ENCODE measurements at places on chromosomes 12 and 14.

DNA sequence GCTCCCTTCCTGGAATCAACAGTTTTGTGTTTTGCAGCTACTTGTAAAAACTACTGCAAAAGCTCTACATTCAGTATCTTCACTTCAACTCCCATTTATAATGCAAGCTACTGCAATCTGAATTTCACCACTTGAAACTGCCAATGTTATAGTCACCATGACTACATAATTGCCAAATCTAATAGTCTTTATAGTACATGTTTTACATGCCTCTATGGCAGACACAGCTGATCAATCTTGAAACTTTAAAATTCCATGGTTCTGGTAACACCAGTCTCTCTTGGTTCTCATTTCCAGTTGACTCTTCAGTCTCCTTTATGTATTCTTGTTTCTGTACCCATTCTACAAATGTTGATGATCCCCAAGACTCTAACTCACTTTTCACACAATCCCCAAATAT, 185.9 kb downstream of the MED13L start:
- no peak for DNase-seq
- peaks cover 3% of the 10 kb centered on the region for H3K4me1 ChIP-seq
- no peak overlapping the region for H3K27ac ChIP-seq
- no peaks in the 10 kb centered on the region for H3K36me3 ChIP-seq

DNA sequence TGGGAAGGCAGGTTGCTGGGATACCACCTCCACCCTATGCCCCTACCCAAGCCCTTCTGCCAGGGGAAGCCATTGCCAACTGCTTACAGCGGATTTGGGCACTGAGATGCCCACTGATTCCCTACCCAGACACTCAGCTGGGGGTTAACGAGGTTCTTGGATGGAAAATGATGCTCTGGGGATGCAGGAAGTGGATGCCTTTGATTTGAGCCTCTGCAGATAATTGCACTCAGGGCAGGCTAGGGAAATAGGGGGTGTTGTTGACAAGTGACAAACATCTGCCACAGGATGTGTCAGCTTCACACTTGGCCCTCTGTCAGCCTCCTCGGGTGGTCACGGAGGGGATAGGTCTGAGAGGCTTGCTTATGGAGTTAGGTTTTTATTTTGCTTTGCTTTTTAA, 57.4 kb downstream of the RPH3A start:
- no peaks in the 10 kb centered on the region for H3K4me1 ChIP-seq
- no peaks in the 10 kb centered on the region for H3K36me3 ChIP-seq
- no peak overlapping the region for H3K4me3 ChIP-seq

- no peaks in the 10 kb centered on the region for H3K4me1 ChIP-seq
- no peak for DNase-seq
- peaks cover 2% of the 10 kb centered on the region for H3K27me3 ChIP-seq
- H3K36me3 ChIP-seq, result no peaks in the 10 kb centered on the region
- no peak overlapping the region for H3K27ac ChIP-seq
- H3K4me3 ChIP-seq, result no peak overlapping the region
These were observed 273.9 kb upstream of the RTL1 start for GRCh38 chr14:101177301-101177971.

- DNase-seq, result no peak
- no peaks in the 10 kb centered on the region for H3K27me3 ChIP-seq
- H3K27ac ChIP-seq, result no peak overlapping the region
- no peaks in the 10 kb centered on the region for H3K4me1 ChIP-seq
- no peak overlapping the region for H3K4me3 ChIP-seq
These were observed 116.5 kb downstream of the MGAT4C start for GRCh38 chr12:86139671-86140070.

GRCh38 chr12:109946505-109946904, 46.4 kb downstream of the TCHP start:
- H3K36me3 ChIP-seq, result peaks cover 60% of the 10 kb centered on the region
- H3K27me3 ChIP-seq, result no peaks in the 10 kb centered on the region
- H3K4me1 ChIP-seq, result peaks cover 24% of the 10 kb centered on the region
- H3K4me3 ChIP-seq, result no peak overlapping the region
- DNase-seq, result no peak

- no peaks in the 10 kb centered on the region for H3K36me3 ChIP-seq
- no peaks in the 10 kb centered on the region for H3K27me3 ChIP-seq
- no peak overlapping the region for H3K27ac ChIP-seq
- H3K4me1 ChIP-seq, result no peaks in the 10 kb centered on the region
- no peak for DNase-seq
These were observed 31.9 kb downstream of the ERG28 start for GRCh38 chr14:75628816-75629215.

- H3K36me3 ChIP-seq, result no peaks in the 10 kb centered on the region
- H3K4me1 ChIP-seq, result no peaks in the 10 kb centered on the region
- no peak overlapping the region for H3K27ac ChIP-seq
- DNase-seq, result no peak
- no peaks in the 10 kb centered on the region for H3K27me3 ChIP-seq
- H3K4me3 ChIP-seq, result no peak overlapping the region
These were observed 623.3 kb downstream of the C12orf50 start for GRCh38 chr12:87405918-87406317.

- H3K27me3 ChIP-seq, result no peaks in the 10 kb centered on the region
- no peak overlapping the region for H3K4me3 ChIP-seq
- no peaks in the 10 kb centered on the region for H3K4me1 ChIP-seq
- H3K27ac ChIP-seq, result no peak overlapping the region
- H3K36me3 ChIP-seq, result no peaks in the 10 kb centered on the region
- DNase-seq, result no peak
These were observed 54.5 kb upstream of the PRICKLE1 start for GRCh38 chr12:42643881-42644579.

- no peaks in the 10 kb centered on the region for H3K27me3 ChIP-seq
- DNase-seq, result no peak
- H3K27ac ChIP-seq, result no peak overlapping the region
- no peak overlapping the region for H3K4me3 ChIP-seq
- H3K36me3 ChIP-seq, result no peaks in the 10 kb centered on the region
- no peaks in the 10 kb centered on the region for H3K4me1 ChIP-seq
These were observed 17.9 kb upstream of the RAB3IP start for GRCh38 chr12:69720750-69721149.

DNA sequence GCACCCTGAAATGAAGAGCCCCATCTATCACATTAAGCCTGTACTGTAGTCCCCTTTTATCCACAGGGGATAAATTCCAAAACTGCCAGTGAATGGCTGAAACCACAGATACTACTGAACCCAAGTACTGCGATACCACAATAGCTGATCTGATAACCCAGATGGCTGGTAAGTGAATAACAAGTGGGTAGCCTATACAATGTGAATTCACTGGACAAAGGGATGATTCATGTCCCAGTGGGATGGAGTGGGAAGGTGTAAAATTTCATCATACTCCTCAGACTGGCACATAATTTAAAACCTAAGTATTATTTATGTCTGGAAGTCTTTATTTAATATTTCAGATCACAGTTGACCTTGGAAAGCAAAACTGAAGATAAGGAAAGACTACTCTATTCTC, 201.3 kb downstream of the GPHN start:
- no peak overlapping the region for H3K27ac ChIP-seq
- no peaks in the 10 kb centered on the region for H3K4me1 ChIP-seq
- no peak for DNase-seq
- H3K27me3 ChIP-seq, result no peaks in the 10 kb centered on the region
- H3K36me3 ChIP-seq, result no peaks in the 10 kb centered on the region
- no peak overlapping the region for H3K4me3 ChIP-seq

GRCh38 chr12:127145241-127145928, 1121.6 kb upstream of the TMEM132C start:
- H3K4me3 ChIP-seq, result peak overlapping the region; percentile 54
- no peak for DNase-seq
- H3K27ac ChIP-seq, result no peak overlapping the region
- peaks cover 9% of the 10 kb centered on the region for H3K4me1 ChIP-seq
- no peaks in the 10 kb centered on the region for H3K27me3 ChIP-seq
- no peaks in the 10 kb centered on the region for H3K36me3 ChIP-seq

DNA sequence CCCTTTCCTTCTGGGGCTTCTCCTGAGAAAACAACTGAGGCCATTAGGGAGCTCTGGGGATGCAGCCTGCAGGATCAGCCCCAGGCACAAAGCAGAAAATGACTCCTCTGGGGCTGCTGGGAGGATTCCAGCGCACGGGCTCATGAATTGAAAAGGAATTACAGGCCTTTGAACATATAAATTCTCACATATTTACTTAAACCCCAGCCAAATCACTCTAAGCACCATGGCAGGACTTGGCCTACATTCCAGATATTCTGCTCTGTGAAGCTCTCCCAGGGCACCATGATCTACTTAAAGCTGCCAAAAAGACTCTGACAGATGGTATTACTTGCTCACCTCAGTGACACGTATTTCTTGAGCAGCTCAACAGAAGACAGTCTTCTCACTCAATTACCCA, 87.2 kb downstream of the ZFC3H1 start:
- no peak overlapping the region for H3K27ac ChIP-seq
- H3K4me1 ChIP-seq, result peaks cover under 1% of the 10 kb centered on the region
- DNase-seq, result no peak
- no peaks in the 10 kb centered on the region for H3K36me3 ChIP-seq

- no peaks in the 10 kb centered on the region for H3K4me1 ChIP-seq
- peaks cover 92% of the 10 kb centered on the region for H3K36me3 ChIP-seq
- no peak overlapping the region for H3K4me3 ChIP-seq
- no peak for DNase-seq
- H3K27me3 ChIP-seq, result no peaks in the 10 kb centered on the region
These were observed 84.8 kb downstream of the PLBD1 start for GRCh38 chr12:14482886-14483285.

DNA sequence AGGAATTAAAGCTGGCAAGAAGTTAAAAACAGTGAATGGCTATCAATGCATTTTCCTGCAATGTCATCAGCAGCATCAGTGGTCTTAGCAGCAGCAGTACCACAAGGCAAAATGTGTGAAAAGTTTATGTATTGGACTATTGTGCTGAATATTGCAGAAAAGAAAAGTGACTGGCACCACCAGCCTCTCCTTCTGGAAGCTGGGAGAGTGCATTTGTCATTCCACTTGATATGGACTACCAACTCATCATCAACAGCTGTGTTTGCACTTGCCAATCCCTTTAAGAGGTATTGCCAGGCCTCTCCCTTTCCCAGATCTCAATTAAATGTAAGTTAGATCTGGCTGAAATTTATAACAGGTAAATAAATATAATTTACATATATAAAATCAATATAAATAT, 151.0 kb upstream of the GZMB start:
- no peaks in the 10 kb centered on the region for H3K36me3 ChIP-seq
- no peaks in the 10 kb centered on the region for H3K27me3 ChIP-seq
- DNase-seq, result no peak
- H3K27ac ChIP-seq, result no peak overlapping the region
- peaks cover 9% of the 10 kb centered on the region for H3K4me1 ChIP-seq

- no peaks in the 10 kb centered on the region for H3K36me3 ChIP-seq
- no peak overlapping the region for H3K27ac ChIP-seq
- no peak for DNase-seq
These were observed 19.8 kb downstream of the INSM2 start for GRCh38 chr14:35553808-35554207.

- no peak overlapping the region for H3K27ac ChIP-seq
- no peaks in the 10 kb centered on the region for H3K27me3 ChIP-seq
- H3K4me3 ChIP-seq, result no peak overlapping the region
- H3K36me3 ChIP-seq, result no peaks in the 10 kb centered on the region
- no peak for DNase-seq
These were observed 37.1 kb upstream of the STK38L start for GRCh38 chr12:27206801-27207502.

DNA sequence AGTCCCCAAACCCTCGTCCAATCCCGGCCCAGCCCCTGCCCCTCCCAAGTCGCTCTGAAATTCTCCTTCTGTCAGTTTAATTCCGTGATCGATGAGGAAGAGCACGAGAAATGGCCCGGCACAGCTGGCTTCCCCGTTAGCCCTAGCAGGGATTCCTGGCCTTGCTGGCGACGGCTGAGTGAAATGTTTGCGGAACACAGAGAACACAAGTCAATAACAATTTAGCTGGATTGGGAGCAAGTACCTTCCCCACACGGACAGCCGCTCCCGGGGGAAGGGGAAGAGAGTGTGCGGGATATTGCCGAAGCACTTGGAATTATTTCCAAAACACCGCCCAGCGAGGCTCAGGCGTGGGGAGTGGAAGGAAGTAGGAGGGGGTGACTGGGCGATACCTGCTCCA, 134.6 kb downstream of the RBM19 start:
- no peak overlapping the region for H3K4me3 ChIP-seq
- H3K36me3 ChIP-seq, result peaks cover 3% of the 10 kb centered on the region
- no peak for DNase-seq
- no peaks in the 10 kb centered on the region for H3K27me3 ChIP-seq
- H3K27ac ChIP-seq, result no peak overlapping the region

DNA sequence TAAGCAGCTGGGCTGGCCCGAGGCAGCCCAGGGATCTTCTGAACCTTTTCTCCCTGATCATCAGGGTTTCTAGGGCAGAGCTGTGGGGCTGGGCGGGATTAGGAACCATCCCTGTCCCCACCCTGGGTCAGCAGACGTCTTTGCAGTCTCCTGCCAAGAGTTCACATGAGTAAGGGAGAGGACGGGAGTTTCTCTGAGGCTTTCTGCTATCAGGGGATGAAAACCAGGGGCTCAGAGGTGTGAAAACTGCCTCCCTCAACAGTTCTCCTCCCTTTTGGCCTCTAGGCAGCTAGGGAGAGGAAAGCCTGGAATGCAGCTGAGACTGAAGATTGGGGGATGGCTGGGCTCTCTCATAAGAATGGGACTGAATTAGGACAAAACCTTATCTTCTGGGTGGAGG, 7.9 kb downstream of the ZNF385A start:
- DNase-seq, result no peak
- H3K4me3 ChIP-seq, result no peak overlapping the region
- H3K4me1 ChIP-seq, result peaks cover 80% of the 10 kb centered on the region
- peaks cover 22% of the 10 kb centered on the region for H3K36me3 ChIP-seq
- H3K27ac ChIP-seq, result peak overlapping the region; percentile 63

GRCh38 chr12:115456946-115457689, 773.1 kb upstream of the TBX3 start:
- H3K27ac ChIP-seq, result no peak overlapping the region
- H3K4me1 ChIP-seq, result peaks cover 2% of the 10 kb centered on the region
- H3K27me3 ChIP-seq, result peaks cover 5% of the 10 kb centered on the region
- no peak overlapping the region for H3K4me3 ChIP-seq

GRCh38 chr12:45216983-45217485, 1.1 kb downstream of the ANO6 start:
- peak overlapping the region; percentile 98 for H3K4me3 ChIP-seq
- H3K36me3 ChIP-seq, result no peaks in the 10 kb centered on the region
- DNase-seq, result no peak
- H3K27me3 ChIP-seq, result no peaks in the 10 kb centered on the region
- peaks cover 39% of the 10 kb centered on the region for H3K4me1 ChIP-seq

GRCh38 chr14:58771016-58771415, 133.3 kb downstream of the DACT1 start:
- DNase-seq, result no peak
- H3K4me3 ChIP-seq, result no peak overlapping the region
- no peaks in the 10 kb centered on the region for H3K27me3 ChIP-seq
- H3K36me3 ChIP-seq, result no peaks in the 10 kb centered on the region
- H3K27ac ChIP-seq, result no peak overlapping the region

DNA sequence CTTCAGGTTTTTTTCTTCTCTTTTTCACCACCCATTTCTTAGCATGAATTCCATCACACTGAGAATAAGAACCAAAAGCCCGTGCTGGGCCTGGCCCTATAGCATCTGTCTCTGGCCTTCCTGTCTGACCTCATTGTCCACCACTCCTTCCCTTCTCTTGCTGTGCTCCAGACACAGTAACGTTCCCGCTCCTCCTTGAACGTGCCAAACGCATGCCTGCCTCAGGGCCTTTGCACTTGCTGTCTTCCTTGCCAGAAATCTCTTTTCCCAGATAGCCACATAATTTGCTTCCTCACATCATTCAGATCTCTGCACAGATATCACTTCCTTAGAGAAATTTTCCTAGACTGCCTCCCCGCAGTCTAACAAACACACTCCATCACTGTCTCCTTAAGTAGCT, 119.6 kb upstream of the CPSF6 start:
- H3K27me3 ChIP-seq, result no peaks in the 10 kb centered on the region
- no peak overlapping the region for H3K4me3 ChIP-seq
- no peaks in the 10 kb centered on the region for H3K4me1 ChIP-seq
- no peaks in the 10 kb centered on the region for H3K36me3 ChIP-seq
